ENCODE measurements at places on chromosomes 11 and 22.

DNA sequence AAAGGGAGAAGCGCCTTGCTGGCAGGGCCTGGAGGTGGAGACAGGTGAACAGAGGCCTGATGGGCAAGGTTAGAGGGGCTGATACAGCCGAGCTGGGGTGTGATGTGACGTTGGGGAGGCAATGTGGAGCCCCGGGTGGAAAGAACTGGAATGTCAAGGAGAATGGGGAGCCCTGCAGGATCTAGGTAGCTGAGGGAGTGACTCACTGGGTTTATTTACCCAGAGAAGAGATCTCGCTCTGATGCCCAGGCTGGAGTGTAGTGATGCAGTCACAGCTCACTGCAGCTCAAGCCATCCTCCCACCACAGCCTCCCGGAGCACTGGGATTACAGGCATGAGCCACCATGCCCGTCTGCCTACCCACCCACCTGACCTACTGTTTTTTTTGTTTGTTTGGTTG, 1.9 kb upstream of the CYB5R3 start:
- no peak for DNase-seq

DNA sequence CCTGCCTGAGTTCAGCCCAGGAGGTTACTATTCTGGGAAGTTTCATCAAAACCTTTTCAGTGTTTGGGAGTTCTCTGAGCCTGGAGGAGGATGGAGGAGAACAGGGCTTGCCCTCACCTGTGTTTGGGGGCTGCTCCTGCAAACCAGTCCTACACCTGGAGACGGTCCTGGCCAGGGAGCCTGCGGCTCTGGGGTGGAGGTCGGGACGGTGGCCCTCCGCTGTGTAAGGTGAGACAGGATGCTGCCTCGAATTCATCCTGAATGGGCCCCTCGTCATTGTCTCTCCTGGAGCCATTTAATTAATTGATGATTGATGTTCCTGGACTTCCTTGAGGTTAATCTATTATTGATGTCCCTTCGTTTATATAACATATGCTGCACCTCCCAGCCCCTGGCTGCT, 6.3 kb downstream of the DAGLA start:
- no peak for DNase-seq

DNA sequence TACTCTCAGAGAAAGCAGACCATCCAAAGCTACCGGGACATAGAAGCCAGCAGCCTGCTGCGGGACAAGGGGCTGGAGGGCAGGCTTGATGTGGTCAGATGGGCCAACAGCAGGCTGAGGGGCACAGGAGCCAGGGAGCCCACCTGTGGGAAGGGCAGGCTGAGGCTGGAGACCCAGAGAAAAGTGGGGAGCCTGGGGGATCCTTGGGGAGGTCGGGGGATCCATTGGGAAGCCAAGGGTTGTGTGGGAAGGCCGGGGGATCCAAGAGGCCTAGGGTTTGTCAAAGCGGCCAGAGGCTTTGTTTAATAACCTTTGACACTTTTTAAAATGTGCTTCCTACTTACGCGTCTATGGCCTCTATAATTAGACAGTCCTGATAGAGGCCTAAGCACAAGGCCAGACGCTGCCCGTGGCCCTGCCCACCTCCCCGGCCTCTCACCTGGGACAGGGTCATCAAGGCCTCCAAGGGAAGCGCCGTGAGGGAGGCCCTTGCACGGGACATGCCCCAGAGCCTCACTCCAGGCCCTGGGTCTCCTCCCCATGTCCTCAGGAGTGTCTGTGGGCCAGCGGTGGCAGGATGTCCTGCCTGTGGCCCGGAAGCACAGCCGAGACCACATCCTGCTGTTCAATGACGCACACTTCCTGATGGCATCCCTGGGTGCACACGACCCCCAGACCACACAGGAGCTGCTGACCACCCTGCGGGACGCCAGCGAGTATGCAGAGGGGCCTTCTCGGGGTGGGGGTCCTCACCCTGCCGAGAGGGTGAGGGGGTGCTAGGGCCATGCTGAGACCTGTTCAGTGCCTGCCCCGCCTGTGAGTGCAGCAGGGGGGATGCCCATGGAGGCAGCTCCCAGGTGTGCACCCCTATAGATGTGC, 8.6 kb upstream of the GTSE1 start:
- DNase-seq = no peak

DNA sequence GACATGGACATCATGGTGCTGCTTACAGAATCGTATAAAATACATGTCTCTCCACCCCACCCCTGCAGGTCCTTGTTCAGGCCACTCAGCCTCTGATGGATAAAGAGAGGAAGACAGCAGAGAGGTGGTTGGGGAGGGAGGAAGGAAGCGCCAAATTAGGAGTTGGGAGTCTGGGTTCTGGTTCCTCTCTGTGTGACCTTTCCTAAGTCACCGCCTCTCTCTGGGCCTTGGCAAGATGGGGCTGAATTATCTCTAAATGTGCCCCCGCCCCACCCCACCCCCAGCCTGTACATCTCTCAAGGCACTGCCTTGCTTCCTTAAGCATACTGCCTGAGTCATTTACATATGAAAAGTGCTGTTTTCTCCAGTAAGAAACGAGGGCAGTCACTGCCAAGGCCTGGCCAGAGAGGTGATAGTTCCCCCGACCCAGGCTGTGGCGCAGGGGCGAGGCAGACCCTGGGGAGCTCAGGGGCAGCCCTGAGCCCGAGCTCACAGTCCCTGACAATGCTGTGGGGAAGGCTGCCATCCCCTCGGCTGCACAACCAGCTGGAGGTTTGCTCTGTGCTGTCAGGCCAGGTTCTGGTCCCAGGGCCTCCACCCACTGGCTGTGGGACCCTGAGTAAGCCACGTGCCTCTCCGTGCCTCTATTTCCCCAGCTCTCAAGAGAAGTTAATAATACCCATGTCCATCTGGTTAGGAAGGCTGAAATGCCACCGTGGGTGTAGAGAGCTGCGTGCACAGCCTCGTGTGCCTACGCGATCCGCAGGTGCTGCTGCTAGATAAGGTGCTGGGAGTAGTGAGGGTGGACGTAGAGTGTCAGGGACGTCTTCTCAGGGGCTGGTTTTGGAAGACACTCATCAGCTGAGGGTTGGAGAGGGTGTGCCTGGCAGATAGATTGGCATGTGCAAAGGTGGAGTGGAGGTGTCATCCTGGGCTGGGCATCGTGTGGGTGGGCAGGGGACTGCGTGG, 55.3 kb downstream of the CACNA1I start:
- no peak for DNase-seq

DNA sequence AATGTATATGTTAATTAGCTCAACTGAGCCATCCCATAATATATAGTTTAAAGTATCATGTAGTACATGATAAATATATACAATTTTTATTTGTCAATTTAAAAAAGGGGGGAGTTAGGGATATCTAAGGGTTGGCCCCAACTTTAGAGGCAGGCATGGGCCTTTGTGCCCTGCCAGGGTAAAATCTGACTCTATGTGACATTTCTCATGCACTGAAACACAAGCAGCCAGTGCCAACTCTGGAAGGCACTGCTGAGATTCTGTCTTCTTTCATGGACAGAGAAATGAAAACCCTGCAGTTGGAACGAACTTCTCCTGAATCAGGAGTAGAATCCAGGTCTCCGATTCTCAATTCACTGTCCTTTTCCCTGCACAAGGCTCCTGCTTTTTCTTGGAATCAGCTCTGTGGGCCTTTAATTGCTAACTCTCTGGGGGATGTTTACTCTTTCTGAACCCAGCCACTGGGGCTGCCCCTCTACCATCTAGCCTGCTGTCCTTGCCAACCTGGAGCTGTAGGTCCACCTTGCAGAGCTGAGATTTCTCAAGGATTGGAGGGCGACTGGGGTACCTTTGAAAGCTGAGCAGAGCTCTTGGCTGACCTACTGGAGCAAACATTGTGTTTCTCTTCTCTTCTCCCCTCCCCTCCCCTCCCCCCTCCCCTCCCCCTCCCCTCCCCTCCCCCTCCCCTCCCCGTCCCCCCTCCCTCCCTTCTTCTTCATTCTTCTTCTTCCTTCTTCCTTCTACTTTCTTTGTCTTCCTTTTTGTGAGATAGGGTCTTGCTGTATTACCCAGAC, 26.7 kb downstream of the SLC5A1 start:
- DNase-seq = no peak

GRCh38 chr11:36628765-36629244, 30.8 kb upstream of the RAG2 start:
- DNase-seq = no peak

DNA sequence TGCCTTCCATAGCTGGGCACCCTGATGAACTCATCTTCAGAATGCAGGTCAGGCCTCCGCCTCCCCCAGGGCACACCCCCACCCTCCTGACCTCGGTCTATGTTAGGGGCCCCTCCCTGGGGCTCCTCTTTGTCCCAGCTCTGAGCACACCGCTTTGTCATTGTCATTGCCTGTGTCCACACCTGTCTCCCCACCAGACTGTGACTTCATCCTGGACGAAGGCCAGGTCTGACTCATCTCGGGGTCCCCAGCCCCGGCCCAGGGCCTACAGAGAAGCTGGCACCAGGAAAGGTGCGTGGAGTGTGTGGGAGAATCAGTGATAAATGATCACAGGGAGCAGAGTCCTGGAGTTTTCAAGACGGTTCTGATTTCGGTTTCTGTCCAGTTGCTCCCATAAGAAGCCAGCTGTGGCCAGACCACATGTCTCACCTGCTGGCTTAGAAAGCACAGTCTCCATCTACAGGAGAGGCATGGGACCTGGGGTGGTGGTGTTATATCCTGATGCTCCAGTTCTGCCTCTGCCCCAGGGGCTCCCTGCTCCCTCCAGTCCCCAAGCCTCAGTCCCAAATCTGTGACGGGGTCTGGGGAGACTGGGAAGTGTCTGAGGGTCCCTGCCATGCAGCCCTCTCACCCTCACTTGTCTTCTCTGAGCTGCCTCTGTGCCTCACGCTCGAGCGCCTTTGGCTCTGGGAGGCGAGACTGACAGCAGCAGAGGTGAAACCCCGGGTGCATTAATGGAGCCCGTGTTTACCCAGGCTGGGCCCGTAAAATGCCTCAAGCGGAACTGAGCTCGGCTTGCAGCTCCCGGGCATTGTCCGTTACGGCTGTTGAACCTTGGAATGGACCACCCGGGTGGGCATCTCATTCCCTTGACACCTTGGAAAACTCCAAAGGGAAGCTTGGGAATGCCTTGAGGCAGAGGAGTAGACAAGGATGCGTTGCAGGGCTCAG, 85.5 kb upstream of the WNT11 start:
- no peak for DNase-seq

DNA sequence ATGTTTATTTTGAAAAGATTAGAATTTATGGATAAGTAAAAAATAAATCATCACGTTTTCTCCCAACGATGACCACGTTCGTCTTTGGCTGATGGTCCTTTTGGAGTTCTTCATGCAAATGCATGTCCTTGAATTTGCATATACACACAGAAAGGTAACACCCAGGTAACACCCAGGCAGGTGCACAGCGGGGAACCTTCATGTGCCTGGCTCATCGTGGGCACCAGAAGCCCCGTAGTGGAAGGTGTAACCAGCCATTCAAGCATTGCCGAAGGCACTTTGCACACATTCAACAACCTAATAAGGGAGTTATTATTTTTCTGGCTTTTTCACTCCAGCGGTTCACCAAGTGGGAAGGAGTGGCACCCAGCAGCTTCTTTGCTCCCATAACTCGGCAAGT, 404.6 kb downstream of the TBC1D22A start:
- DNase-seq = no peak

- DNase-seq = no peak
Measured at GRCh38 chr11:45390407-45390806, 104.3 kb upstream of the SYT13 start.

DNA sequence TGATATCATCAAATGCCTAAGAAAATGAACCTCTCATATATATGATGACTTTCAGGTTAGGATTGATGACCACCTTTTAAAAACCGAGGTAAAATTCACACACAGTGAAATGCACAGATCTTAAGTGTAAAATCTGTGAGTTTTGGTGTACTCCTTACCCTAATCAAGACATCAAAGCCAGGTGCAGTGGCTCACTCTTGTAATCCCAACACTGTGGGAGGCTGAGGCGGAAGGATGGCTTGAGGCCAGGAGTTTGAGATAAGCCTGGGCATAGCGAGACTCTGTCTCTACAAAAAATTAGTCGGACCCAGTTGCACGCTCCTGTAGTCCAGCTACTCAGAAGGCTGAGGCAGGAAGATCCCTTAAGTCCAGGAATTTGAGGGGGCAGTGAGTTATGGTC, 140.4 kb downstream of the UVRAG start:
- DNase-seq = no peak

DNA sequence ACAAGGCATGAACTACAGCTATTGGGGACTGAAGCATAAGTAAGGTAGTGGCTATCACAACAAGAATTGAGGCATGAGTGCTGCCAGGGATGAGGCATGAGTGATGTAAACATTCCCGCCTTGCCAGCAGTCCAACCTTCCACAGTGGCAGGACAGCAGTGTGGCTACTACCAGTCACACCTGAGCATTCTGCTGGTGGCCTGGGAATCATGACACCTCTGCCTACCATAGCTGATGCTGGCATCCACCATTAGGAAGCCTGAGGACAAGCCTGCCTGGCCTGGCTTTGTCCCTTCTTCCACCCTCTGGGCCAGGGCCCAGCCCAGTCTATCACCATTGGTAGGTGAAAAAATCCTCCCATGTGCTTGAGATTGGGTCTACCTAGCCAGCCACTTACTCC, 712.8 kb upstream of the CCDC90B start:
- DNase-seq = no peak

GRCh38 chr11:76669901-76670484, 554 bp downstream of the LRRC32 start:
- no peak for DNase-seq

GRCh38 chr22:38674888-38675287, 6.9 kb upstream of the TOMM22 start:
- DNase-seq = no peak

DNA sequence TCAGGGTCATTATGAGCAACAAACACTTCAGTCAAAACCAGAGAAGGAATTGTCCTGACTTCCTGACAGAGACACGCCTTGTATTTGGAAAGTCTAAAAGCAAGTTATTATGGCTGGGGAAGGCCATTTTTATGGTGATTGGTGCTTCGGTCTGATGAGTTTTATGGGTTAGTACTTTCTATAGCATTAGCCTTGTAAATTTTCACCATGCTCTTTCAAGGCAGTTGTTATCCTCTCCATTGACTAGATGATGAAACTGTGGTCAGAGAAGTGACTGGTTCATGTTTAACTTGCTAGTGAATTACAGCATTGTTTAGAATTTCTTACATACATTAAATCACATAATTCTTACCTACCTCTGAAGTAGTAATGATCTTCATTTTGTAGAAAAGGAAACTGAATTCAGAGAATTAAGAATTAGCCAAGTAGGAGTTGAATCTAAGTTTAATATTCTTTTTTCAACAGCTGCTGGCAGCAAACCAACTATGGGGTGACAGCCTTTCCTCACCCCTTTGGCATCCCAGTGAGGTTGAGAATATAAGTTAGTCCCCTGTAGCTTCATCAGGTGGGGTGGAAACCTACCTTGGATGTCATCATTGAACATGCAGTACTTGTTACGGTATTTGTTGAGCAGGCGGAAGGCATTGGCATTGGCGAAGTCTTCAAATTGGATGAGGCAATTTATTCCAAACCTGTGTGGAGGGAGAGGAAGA, 90.0 kb downstream of the CCDC81 start:
- DNase-seq = no peak

GRCh38 chr22:36644333-36644757, 59.2 kb downstream of the CACNG2 start:
- no peak for DNase-seq
